ENCODE measurements at places on chromosomes 13 and 19. TPM values are rescaled to one million over a fixed set of nuclear protein-coding genes. Genes with fewer than 3 reads are reported as not detected.

Gene CDX2
- not detected for total RNA-seq

Gene NHLRC3
- total RNA-seq, result 27.2 TPM

Gene CYP4F12
- total RNA-seq, result 4.7 TPM

Gene BICRA
- total RNA-seq, result 18.4 TPM

Gene CPAMD8
- total RNA-seq, result 27.3 TPM

Gene ADGRE3
- not detected for total RNA-seq

Gene NLRP9
- total RNA-seq, result not detected

Gene APOE
- total RNA-seq, result 333 TPM

Gene SLC1A5
- total RNA-seq, result 66.2 TPM

DNA sequence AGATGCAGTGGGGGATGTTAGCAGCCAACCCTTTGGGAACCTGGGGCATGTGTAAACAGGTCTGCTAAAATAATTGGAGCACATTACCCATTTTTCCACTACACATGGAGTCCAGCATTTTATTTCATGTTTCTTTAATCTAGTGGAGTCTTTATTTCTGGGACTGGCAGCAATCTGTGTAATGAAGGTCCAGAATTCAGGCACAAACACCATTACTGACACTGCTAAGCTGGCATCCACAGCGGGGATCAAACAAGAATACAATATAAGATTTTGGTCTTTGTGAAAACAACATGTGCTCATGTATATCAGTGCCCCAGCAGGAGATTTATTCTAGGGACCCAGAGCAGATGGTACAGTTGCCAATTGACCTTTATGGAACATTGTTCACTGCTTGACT is 1587.0 kb upstream of the PRR20A start:
- H3K4me1 ChIP-seq, result no peaks in the 10 kb centered on the region
- H3K36me3 ChIP-seq, result no peaks in the 10 kb centered on the region
- H3K27me3 ChIP-seq, result no peaks in the 10 kb centered on the region
- no peak for DNase-seq
- H3K4me3 ChIP-seq, result no peak overlapping the region

DNA sequence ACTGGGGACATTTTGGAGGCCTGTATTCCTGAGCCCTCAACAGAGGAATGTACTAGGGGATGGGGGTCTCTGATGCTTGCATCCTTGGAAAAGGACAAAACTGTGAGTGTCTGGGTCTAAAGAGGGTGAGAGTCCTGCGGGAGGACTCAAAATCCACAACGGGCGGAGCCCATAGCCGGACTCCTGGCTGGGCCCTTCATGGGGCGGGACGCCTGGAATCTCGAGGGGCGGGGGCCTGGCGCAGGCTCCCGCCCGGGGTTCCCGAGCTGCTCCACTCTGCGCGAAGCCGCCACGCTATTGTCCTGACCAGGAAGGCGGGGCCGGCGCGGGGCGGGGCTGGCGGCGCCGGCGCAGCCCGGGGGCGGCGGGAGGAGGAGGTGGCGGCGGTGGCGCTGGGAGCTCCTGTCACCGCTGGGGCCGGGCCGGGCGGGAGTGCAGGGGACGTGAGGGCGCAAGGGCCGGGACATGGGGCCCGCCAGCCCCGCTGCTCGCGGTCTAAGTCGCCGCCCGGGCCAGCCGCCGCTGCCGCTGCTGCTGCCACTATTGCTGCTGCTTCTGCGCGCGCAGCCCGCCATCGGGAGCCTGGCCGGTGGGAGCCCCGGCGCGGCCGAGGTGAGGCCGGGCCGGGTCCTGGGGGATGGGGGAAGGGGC is at the start of gene APLP1:
Gene APLP1, plus strand, starts transcription at position 403 of the 651 bp plus-strand sequence. Its CDS starts 63 bp downstream, at position 466.
- no peak within 1 kb of the TSS for H3K27ac ChIP-seq
- no peaks in the 10 kb centered on the region for H3K27me3 ChIP-seq
- no peak for DNase-seq

GRCh38 chr13:61188057-61188456 is 227.6 kb downstream of the PCDH20 start:
- no peaks in the 10 kb centered on the region for H3K36me3 ChIP-seq
- no peaks in the 10 kb centered on the region for H3K27me3 ChIP-seq
- H3K4me3 ChIP-seq, result no peak overlapping the region
- H3K27ac ChIP-seq, result no peak overlapping the region
- no peak for DNase-seq

- peaks cover 3% of the 10 kb centered on the region for H3K27me3 ChIP-seq
- H3K27ac ChIP-seq, result peak overlapping the region; percentile 84
- no peak for DNase-seq
Observed at GRCh38 chr19:48390188-48391099, 907 bp downstream of the KDELR1 start.

DNA sequence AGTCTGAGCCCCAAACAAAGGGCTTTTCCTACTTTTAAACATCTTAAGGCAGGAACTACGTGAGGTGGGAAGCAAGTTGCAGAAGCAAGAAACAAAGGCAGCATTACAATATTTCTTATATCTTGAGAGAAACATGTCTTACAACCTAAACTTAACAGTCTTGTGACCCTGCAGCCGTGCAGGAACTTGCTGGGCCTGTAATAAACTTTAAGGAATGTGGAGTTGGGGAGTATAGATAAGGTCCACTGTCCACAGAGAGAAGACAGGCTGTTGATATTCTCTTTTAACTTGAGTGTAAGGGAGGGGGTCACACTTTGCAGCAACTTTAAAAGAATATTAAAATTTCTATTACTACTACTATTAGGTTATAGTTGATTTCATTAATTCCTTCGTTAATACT is 214.6 kb upstream of the HTR2A start:
- no peaks in the 10 kb centered on the region for H3K27me3 ChIP-seq
- no peak overlapping the region for H3K4me3 ChIP-seq
- no peaks in the 10 kb centered on the region for H3K4me1 ChIP-seq

GRCh38 chr19:52734331-52734892 is 432 bp downstream of the ZNF611 start:
- H3K27ac ChIP-seq, result peak overlapping the region; percentile 91
- H3K4me3 ChIP-seq, result peak overlapping the region; percentile 78
- H3K27me3 ChIP-seq, result no peaks in the 10 kb centered on the region
- DNase-seq, result no peak
- peaks cover 7% of the 10 kb centered on the region for H3K4me1 ChIP-seq

DNA sequence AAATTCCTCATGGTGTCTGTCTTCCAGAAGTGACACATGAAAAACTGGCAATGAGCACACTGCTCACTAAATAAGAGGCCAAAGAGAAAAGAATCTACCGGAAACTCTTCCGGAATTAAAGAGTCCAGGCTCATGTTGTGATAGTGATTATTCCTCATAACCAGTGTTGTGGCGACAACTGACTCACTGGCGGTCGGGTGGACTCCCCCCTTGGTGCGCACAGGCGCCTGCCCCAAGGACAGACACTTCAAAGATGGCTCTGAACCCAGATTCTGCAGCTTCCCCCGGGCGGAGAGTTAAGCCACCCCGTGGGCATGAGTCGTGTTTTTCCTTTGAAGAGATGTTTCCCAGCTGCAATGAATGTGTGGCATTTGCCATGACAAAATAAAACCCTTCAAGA is 10.3 kb downstream of the IL17D start:
- peak overlapping the region; percentile 67 for H3K4me3 ChIP-seq
- no peaks in the 10 kb centered on the region for H3K27me3 ChIP-seq
- DNase-seq, result no peak
- peaks cover 53% of the 10 kb centered on the region for H3K4me1 ChIP-seq

DNA sequence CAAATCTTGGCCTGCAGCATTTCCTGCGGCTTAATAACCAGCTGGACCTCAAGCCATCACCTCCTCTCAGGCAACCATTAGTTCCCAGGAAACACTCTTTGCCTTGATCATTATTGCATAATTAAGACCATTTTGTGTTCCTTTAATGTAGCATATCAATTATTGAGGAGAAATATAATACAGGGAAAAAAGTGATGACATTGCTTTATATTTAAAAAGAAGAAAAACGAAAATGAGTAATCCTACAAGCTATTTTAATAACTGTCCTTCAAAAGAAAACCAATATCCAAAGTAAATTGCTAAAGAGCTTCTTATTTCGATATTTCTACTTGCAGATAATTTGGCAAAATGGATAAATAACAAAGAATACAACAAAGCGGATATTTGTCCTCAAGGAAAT is 1084.7 kb downstream of the EFNB2 start:
- no peak for DNase-seq
- H3K27me3 ChIP-seq, result no peaks in the 10 kb centered on the region
- H3K4me1 ChIP-seq, result no peaks in the 10 kb centered on the region
- no peak overlapping the region for H3K4me3 ChIP-seq

DNA sequence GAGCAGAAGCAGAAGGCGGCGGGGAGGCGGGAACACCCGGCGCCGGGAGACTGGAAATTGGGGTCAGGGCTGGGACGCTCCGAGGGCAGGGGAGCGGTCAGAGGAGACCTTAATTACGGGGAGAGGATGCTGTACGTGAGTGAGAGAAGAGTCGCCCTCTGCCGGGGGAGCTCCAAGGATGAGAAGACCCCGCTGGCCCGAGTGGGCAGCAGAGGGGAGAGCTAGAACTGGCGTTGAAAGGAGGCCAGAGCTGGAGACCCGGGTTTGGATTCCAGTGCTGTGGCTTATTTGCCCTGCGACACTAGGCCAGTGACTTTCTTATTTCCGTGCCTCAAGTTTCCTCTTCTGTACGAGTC is 536 bp downstream of the FAM32A start:
- DNase-seq, result no peak
- peak overlapping the region; percentile 68 for H3K27ac ChIP-seq
- H3K4me1 ChIP-seq, result peaks cover 31% of the 10 kb centered on the region
- H3K27me3 ChIP-seq, result no peaks in the 10 kb centered on the region
- H3K36me3 ChIP-seq, result peaks cover 16% of the 10 kb centered on the region

- no peaks in the 10 kb centered on the region for H3K4me1 ChIP-seq
- DNase-seq, result no peak
- no peak overlapping the region for H3K4me3 ChIP-seq
- H3K27me3 ChIP-seq, result no peaks in the 10 kb centered on the region
- no peak overlapping the region for H3K27ac ChIP-seq
Observed at GRCh38 chr13:98195054-98195791, 18.2 kb upstream of the RNF113B start.

DNA sequence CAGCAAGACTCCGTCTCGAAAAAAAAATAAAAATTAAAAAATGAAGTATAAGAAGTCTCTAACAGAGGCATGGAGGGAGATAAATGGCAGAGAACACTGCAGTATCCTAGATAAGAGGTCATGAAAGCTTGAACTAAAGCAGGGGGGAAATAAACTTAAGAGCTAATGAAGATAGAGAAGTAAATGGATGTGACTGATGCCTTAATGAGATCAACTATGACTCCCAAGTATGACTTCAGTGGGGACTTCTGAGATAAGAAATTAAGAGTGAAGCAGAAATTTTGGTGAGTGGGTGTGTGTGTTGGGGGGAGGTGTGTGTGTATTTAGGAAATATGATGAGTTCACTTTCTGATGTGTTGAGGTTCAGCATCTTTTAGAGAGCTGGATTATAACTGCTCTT is 55.1 kb downstream of the DIAPH3 start:
- no peak overlapping the region for H3K4me3 ChIP-seq
- H3K27ac ChIP-seq, result no peak overlapping the region
- no peak for DNase-seq
- H3K27me3 ChIP-seq, result no peaks in the 10 kb centered on the region
- no peaks in the 10 kb centered on the region for H3K4me1 ChIP-seq
- no peaks in the 10 kb centered on the region for H3K36me3 ChIP-seq

DNA sequence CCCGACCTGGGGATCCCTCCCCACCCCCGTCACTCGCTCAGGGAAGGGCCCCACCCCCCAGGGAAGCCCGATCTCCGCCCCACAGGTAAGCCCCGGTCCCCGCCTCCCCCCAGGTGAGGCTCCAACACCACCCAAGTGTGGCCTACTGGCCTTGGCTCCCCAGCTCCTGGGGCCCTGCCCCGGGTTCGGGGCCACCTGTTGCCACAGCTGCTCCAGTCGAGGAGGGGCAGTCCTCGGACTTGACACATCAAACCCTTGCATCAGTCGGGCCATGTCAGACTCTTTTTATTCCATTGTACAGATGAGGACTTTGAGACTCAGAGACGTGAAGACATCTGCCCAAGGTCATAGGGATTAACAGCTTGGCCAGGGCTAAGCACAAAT is 512 bp downstream of the CC2D1A start:
- H3K4me1 ChIP-seq, result peaks cover 16% of the 10 kb centered on the region
- H3K36me3 ChIP-seq, result peaks cover 6% of the 10 kb centered on the region
- H3K27ac ChIP-seq, result peak overlapping the region; percentile 13
- H3K27me3 ChIP-seq, result no peaks in the 10 kb centered on the region

DNA sequence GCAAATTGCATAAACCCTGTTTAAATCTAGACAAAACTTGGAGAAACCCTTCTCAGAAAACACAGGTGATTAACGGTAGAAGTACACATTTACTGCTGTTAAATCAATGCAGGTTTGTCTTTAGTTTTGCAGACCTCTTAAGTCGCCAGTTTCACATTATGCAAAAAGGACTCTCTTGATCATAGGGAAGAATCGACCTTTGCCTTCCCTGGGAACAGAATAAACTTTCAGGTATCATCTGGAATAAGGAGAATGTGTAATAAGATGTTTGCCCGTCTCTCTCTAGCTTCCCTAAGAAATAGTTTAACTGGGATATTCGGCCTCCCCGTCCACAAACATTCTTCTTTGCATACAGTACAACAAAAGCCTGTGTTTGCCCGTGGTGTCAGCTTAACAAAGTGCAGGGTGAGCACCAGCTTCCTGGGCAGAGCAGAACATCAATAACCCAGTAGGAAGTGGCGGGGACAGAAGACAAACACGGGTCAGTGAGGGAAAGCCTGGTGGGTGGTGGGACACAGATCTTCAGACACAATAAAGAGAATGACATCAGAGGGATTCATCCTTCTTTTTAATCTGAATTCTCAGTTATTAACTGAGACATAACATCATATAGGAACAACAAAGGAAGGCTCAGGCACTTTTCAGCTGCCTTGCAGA is 1077.7 kb upstream of the SLC10A2 start:
- H3K27ac ChIP-seq, result no peak overlapping the region
- no peaks in the 10 kb centered on the region for H3K4me1 ChIP-seq
- H3K36me3 ChIP-seq, result no peaks in the 10 kb centered on the region
- H3K27me3 ChIP-seq, result no peaks in the 10 kb centered on the region
- H3K4me3 ChIP-seq, result no peak overlapping the region
- no peak for DNase-seq

DNA sequence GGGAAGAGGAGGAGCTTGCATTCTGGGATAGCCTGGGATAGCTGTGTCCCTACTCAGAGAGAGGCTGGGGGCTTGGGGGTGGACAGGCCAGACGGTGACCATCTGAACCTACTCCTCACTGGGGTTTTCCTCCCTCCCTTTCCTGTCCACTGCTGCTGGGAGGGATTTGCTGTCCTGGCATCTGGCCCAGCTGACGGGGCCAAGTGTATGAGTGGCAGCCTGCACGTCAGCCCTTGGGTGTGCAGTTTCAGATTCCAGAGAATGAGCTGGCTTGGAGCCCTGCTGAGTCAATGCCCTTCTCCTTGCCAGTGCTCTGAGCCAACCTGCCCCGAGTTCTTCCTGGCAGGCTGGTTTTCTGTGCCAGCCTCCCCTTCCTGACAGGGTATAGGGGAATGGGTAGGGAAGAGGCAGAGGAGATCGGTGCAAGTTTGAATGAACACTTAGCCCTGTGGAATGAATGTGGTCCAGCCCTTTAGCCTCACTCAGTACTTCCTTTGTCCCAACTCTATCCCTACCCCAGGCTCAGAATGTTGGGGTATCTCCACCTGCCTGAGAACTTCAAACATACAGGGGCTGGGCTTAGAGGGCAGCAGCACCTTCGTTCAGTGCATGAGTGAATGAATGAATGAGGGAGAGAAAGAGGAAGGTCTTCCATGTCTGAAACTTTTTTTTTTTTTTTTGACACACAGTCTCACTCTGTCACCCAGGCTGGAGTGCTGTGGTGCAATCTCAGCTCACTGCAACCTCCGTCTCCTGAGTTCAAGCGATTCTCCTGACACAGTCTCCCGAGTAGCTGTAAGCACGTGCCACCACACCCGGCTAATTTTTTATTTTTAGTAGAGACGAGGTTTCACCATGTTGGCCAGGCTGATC is 1.8 kb upstream of the ANGPTL4 start:
- peaks cover 10% of the 10 kb centered on the region for H3K4me1 ChIP-seq
- H3K27me3 ChIP-seq, result no peaks in the 10 kb centered on the region
- DNase-seq, result peak; percentile 94
